CD8-positive, alpha-beta memory T cell (primary cell): ENCODE measurements at places on chromosomes 5 and 9. TPM values are rescaled to one million over a fixed set of nuclear protein-coding genes. Genes with fewer than 3 reads are reported as not detected.

The PTGDS gene
- total RNA-seq: 0.49 TPM

The PCDH1 gene
- not detected for total RNA-seq

GRCh38 chr5:168851902-168852321 lies 272.7 kb upstream of the PANK3 start:
- DNase-seq: no peak

DNA sequence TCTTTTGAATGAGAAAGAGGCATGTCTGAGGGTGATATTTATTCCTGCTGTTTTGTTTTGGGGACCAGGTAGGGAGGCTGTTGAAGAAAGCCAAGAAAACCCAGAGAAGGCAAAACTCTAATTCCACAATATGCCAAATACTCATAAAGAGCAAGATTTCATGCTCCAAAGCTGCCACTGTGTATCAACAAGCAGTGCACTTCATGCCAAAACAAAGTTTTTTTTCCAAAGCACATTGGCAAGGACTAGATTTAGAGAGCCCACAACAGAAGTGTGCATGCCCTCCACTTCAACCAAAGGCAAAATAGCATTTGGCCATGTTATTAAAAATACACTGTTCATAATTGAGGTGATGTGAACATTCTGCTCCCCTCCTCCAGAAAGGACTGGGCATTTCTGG lies 229.9 kb downstream of the EBF1 start:
- no peak for DNase-seq

- DNase-seq: no peak
These were observed 123.1 kb downstream of the TLE4 start for GRCh38 chr9:79694676-79695400.
